ENCODE measurements at places on chromosomes 6 and 20.

DNA sequence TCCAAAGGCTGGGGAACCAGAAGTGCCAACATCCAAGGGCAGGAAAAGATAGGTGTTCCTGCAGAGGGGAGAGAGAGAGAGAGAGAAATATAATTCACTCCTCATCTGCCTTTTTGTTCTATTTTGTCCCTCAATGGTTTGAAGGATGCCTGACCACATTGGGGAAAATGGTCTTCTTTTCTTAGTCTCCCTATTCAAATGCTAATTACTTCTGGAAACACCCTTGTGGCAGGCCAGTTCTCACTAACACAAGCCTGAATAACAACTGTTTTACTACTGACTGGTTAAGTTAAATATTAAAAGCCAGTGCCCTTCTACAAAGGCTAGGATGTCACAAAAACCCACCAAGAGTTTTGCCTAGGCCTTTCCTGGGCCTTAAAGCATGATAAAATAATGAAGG is 425.4 kb upstream of the HTR1E start:
- no peak for DNase-seq

GRCh38 chr20:59374261-59374660 is 73.8 kb downstream of the EDN3 start:
- DNase-seq, result no peak

DNA sequence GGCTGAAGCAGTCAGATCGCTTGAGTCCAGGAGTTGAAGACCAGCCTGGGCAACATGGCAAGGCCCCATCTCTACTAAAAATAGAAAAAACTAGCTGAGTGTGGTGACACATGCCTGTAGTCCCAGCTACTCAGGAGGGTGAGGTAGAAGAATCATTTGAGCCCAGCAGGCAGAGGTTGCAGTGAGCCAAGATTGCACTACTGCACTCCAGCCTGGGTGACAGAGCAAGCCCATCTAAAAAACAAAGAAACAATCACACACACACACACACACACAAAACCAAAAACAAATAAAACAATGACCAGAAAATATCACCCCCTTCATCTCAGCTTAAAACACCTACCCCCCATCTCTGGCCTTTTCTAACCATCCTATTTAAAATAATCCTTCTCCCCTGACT is 68.0 kb downstream of the BTBD9 start:
- DNase-seq, result no peak

- peak; percentile 67 for DNase-seq
Measured at GRCh38 chr6:149628875-149629510, 19.5 kb downstream of the KATNA1 start.

DNA sequence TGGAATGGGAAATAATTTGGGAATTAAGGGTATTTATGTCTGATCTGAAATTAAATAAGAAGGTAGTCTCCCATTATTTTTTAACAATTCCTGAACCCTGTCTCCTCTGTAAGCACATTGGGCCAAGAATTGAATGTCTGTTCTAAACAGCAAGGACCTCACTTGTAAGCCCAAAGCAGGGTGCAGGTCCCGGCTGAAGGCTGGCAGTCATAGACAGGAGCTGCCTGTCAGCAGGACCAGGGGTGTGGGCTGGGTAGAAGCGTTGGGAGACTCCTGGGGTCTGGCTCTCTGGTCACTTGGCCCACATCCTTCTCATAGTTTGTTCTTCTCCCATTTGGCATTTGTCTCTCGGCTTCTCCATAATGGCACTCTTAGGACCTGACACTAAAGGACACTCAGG is 75.6 kb downstream of the SNX9 start:
- DNase-seq, result no peak

DNA sequence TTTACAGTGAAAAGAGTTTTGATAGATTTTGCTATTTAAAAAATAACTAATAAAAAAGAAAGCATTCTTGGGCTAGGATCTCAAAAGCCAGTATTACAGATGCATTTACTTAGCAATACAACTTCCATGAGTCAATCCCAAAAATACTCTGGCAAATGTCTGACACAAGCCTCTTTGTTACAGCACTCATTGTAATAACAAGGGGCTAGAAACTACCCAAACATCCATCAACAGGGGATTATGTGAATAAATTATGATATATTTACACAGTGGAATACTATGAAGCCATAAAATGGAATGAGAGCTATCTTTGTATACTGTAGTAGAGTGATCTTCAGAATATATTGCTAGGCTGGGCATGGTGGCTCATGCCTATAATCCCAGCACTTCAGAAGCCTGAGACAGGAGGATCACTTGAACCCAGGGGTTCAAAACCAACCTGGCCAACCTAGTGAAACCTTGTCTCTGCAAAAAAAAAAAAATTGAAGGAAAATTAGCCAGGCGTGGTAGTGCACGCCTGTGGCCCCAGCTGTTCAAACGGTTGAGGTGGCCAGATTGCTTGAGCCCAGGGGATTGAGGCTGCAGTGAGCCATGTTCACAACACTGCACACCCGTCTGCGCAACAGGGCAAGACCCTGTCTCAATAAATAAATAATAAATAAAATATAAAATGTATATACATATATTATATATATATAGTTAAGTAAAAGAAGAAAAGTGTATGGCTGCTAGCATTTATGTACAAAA is 34.7 kb upstream of the TOP1 start:
- no peak for DNase-seq

GRCh38 chr20:8639112-8639778 is 429.6 kb upstream of the PLCB4 start:
- no peak for DNase-seq

DNA sequence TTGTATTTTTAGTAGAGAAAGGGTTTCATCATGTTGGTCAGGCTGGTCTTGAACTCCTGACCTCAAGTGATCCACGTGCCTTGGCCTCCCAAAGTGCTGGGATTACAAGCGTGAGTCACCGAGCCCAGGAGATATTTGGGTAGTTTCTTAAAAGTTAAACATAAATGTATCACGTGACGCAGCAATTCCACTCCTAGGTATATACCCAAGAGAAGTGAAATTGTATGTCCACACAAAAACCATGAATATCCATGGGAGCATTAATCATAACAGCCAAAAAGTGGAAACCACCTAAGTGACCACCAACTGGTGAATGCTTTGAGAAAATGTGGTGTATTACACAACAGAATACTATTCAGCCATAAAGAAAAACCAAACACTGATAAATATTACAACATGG is 164.8 kb downstream of the MRPL14 start:
- peak; percentile 40 for DNase-seq

- no peak for DNase-seq
Measured at GRCh38 chr6:65706436-65706835, 590 bp downstream of the EYS start.

DNA sequence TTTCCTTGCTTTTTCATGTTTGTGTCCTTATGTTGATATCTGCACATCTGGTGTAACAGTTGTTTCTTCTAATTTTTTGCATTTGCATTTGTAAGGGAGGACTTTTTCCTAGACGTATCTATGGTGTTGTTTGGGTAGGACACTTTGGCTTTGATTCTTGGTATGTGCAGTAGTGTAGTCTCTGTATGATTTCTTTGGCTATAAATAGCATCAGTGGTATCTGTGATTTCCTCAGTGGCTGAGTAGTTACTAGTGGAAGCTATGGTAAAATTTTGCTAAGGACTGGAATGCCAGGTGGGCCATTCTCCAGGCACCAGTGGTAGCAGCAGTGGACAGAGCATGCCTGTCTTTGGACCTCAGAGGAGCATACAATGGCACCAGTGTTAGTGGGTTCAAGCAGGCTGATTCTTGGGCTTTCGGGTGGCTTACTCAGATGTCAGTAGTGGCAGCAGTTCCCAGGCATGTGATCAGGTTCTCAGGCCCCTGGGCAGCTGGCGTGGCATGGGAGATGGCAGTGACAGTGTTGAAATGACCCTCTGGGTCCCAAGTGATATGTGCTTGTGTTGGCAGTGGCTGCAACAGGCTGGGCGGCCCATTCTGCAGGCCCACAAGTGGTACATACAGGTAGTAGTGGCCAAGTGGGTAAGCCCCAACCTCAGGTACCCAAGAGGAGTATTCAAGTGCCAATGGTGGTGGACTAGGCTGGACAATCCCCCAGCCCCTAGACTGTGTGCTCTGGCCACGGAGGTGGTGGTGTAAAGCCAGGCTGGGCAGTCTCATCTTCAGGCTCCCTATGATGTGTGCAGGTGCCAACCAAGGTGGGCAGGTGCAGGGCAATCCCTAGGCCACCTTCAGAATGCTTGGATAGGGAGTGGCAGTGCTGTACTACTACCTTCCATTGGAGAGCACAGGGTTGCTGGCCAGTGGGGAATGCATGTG is 54.5 kb downstream of the PLCG1 start:
- no peak for DNase-seq

- DNase-seq, result peak; percentile 35
Measured at GRCh38 chr6:109768485-109768884, 77.4 kb downstream of the FIG4 start.

GRCh38 chr20:2295886-2296515 is at the start of gene TGM3:
Gene TGM3, plus strand, starts transcription at chr20:2296001. Its CDS starts 63 bp downstream, at chr20:2296064.
- DNase-seq, result no peak

GRCh38 chr6:7343546-7344475 is 30.8 kb upstream of the SSR1 start:
- DNase-seq, result no peak

DNA sequence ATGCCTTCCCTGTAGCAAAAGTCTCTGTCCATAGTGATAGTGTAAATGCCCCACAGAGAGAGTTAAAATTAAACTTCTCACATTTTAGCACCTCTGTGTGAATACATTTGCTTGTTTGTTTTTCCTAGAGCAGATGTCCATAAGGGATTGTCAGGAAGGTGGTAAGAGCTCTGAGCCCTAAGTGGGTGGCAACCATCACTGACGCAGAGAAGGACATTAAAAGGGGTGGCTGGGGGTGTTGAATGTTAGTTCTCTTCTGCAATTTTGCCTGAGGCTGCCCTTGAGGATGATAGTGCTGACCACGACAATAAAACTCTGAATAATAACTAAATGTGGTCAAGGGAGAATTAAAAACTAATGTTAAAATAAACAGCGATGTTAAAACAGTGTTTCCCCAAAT is 174.3 kb upstream of the ID4 start:
- no peak for DNase-seq

DNA sequence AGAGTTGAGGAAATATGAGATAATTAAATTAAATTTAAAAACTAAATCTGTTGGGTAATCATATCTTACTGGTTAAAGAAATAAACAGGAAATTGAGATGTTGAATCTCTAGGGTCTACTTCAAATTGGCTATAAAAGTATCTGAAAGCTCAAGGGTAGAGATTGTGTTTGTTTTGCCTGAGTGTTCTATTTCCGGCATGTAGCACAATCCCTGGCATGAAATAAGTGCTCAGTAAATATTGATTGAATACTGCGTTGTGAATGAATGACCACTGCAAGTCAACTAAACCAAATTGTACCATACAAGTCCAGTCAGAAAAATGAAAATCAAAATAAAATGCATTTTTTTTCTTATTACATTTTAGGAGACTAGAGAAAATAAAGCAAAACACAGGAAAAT is 709.8 kb downstream of the EPM2A start:
- DNase-seq, result no peak

DNA sequence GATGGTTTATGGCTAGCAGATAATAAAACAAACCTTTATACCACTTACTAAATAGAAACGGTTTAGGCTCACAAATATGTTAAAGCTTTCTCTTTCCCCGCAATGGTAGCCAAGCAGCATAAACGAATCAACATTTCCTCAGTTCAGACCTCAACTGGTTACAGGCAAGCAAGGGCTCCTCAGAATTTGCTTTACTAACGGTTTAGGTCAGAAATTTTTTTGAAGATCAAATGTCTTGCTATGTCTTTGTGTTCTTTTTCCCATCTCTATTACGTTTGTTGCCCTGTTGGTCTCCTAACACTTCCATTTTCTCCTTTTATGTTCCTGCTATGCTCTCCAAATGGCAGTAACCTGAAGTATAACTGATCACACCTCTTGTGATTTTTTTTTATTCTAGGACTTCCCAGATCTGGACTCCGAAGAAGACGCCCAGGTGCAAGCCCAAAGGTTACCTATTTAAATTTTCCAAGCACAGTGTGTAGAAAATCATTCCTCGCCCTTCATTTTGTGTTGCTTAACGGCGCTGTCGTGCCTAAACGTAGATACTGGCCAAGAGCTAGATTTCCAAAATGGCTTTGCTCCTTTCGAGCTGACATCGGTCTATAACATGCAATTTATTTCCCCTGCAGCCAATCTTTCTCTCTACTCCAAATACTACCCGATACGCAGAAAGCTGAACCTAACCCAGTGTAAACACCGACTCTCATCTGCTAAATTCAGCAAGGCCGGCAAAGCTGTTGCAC is 717 bp upstream of the ASF1A start:
- peak; percentile 62 for DNase-seq

DNA sequence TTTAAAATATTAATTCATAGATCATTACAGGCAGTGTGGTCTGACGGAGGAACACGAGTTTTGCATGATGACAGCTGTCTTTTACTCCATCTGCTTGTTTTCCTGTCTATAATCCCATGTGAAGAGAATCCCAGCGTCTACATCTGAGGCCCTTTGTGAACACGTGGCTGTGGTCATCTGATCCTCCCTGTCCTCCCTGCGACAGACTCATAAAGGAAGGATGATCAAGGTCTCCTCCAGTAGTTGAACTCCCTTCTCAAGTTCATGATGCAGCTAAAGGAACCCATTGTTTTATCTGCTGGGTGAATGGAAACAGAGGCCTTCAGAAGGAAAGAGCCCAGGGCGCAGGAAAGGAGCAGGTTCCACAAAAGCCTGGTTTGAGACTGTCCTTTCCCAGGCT is 435.8 kb upstream of the JARID2 start:
- DNase-seq, result no peak

- DNase-seq, result no peak
Measured at GRCh38 chr6:164398647-164399046, 910.8 kb downstream of the C6orf118 start.

DNA sequence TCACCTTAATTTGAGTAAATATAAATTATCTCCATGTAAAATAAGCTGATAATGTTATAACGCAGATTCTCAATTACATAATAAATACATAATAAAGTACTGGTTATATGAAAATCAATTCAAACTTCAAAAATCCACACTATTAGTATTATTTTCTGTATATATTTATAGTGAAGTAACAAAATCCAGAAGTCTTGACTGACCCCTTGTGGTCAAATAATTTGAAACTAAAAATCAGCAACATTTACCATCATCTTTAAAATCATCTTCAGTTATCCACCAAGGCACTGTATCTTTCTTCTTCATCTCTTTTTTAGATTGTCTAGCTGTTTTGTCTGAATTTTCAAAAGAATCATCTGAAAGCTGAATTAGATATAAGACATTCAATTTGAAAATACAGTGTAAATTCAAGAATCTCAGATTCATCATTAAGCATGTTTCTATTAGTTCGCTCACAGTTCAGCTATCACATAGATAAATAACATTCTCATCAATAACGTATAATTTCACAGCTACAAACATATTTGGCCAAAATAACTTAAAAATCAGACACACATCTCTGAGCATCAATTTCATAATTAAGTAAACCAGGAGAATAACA is 6.5 kb downstream of the CEP162 start:
- peak; percentile 11 for DNase-seq

- DNase-seq, result no peak
Measured at GRCh38 chr20:507006-507758, 36.4 kb downstream of the CSNK2A1 start.

DNA sequence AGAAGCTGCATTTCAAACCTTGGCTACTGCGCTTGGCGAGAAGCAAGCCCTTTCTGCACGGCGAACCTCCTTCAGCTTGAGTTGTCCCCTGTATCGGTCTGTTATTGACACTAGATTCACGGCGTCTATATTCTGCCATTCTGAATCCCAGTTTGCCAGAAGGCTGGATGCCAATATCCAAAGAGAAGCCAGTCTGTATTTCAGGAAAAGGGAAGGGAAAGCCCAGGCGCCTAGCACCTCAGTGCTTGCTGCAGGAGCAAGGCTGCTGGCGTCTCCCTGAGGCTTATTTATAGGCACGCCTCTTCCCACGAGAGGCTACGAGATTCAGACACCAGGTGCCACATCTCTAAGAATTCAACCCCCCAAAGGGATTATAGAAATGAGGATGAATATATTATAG is 89.6 kb upstream of the CDH4 start:
- DNase-seq, result no peak
